ENCODE measurements at places on chromosomes 12 and 14.

DNA sequence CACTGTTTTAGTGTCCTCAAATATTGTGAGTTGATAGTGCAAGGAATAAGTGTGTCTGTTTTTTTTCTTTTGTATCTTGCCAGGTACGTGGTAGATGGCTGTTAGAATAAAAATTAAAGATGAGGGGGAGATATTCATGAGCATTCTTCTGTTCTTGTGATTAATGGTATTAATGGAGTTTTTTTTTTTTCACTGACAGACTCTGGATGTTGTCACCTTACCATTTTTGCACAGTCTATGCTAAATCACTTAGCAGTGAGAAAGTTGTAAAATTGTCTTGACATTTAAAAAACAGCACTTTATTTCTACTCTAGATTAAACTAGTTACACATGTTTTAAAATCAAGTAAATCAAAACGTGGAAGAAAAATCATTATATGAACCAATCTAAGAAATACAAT, 204.3 kb downstream of the MDGA2 start:
- DNase-seq, result no peak

- no peak for DNase-seq
Measured at GRCh38 chr12:52771505-52771904, 5.6 kb downstream of the KRT76 start.

DNA sequence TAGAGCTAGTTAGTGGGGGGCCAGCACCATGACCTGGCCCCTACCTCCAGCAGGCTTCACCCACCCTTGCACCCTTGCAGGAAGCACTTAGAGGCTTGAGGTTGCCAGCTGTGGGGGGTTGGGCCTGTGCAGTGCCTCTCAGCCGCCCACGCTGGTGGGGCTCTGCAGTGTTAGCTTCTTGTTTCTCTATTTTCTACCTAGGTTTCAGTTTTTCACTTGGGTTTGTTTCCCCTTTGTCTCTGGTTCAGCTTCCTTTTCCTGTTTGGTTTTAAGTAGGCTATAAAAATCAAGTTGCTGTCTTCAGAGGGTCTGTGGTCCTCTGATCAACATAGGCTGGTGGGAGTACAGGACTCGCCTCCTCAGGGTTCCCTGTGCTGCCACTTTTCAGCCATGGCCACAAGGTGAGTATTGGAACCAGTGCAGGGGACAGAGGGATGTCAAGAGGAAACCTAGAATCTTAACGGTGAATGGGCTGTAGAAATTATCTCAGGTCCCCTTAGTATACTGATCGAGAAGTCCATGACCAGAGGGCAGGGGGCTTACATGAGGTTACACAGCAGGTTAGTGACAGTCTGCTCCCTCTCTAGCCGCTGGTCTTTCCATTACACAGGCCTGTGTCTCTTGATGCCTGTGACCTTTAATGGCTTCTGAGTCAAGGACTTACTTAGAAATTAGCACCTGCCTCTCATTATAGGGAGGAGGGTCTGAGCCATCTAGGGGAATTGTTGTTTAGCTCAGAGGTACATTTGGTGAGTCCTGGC, at the start of gene EVL:
TSS of gene EVL (plus strand) at position 312 of the 761 bp plus-strand sequence. CDS start at position 391, 79 bp downstream.
- DNase-seq, result no peak

DNA sequence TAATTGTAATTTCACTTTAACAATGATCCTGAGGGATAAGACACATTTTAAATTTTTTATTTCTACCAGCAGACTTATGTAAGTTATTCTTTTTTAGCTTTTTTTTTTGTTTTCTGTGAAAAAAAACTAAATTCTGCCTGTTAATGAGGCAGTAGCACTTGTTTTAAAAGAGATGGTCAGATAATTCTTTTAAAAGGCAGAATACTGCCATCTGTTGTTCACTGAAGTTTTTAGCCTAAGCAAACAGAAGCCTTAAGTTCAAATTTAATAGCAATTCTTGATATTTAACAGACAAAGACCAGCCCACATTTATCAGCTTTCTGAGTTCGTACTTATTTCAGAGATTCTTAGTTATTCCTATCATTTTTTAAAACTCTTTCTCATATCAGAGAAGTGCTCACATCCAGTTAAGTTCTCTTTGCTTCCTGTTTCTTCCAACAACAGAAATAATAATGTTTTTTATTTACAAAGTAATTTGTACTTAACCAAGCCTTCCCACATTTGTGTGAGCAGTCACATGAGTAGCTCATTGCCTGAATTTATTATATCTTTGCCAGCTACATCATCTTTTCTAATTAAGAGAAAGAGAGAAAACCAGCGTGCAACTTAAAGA, 93.4 kb upstream of the SLCO1C1 start:
- peak; percentile 1 for DNase-seq

DNA sequence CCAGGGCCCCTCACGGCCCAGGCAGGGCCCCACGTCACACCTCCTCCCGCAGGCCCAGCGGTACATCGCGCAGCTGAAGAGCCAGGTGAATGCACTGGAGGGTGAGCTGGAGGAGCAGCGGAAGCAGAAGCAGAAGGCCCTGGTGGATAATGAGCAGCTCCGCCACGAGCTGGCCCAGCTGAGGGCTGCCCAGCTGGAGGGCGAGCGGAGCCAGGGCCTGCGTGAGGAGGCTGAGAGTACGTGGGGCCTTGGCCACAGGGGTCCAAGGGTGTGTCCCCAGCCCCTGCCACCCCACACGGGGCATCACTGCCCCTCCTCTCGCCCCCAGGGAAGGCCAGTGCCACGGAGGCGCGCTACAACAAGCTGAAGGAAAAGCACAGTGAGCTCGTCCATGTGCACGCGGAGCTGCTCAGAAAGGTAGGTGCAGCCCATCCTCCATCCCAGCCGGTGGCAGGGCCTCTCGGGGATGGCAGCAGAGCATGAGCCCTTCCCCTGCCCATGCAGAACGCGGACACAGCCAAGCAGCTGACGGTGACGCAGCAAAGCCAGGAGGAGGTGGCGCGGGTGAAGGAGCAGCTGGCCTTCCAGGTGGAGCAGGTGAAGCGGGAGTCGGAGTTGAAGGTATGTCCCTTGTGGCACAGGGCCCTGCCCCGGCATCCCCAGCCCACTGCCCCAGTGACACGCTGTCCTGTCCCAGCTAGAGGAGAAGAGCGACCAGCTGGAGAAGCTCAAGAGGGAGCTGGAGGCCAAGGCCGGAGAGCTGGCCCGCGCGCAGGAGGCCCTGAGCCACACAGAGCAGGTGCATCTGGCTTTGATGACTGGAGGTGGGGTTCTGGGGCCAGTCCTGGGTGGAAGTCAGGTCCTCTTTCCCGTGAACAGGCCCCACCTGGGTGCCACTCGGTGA, 20.9 kb downstream of the HIP1R start:
- DNase-seq, result no peak

GRCh38 chr14:73725116-73726024, 11.2 kb upstream of the PNMA1 start:
- DNase-seq, result no peak

DNA sequence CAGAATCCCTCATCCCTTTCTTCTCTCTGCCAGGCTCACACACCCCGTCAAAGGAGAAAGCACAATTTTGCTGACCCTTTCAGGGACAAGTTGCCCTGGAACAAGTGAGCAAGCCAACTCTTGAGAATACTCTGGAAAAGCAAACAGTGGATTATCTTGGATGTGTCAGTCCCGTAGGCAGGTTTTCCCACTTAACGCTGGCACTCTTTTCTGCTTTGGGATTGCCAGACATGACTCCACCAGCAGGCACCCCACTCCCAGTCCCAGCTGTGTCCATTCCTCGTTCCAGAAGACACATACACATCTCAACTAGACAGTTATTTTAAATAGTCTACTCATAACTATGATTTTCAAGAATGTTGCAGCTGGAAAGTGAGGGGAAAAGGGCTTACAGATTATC, 145.5 kb upstream of the CDKN3 start:
- DNase-seq, result no peak

GRCh38 chr12:78562368-78563205, 302.0 kb upstream of the SYT1 start:
- DNase-seq, result peak; percentile 6

Data from RWPE1 (cell line).